CD4-positive, CD25-positive, alpha-beta regulatory T cell (primary cell): ENCODE measurements at places on chromosomes 7 and 10.
A peak's percentile ranks its signal among the peaks of the same experiment; 100 is the strongest.

DNA sequence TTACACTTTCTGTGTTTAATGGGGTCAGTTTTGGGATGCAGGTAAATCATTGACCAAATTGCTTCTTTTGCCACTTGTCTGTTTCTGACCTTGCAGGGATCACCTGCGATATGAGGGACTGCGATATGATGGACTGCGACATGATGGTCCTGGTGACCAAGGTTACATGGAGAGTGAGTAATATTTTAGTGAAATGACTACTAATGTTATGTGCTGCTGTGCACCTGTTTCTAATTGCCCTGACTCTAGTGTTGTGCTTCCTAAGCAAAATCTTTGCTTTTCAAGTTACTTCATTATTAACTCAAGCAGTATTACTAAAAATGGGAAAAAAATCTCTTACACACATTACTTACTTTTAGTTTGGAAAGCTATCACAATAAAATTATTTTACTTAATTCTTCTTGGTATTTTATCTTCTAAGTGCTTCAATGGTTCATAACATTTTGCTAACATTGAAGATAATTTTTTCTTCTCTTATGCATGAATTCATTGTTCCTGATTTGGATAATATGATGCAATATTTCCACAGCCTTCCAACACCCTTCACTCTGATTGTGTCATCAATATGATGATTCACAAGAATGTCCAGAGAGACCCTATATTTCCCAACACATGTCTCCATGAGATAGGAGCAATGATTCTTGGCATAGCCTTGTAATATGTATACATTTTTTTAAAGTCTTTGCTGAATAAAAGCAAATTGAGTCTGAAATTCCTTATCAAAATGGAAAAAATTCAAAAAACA lies 306.2 kb upstream of the AKR1E2 start:
- H3K4me3 ChIP-seq: no peak overlapping the region
- no peak overlapping the region for H3K27ac ChIP-seq
- H3K27me3 ChIP-seq: peaks cover 8% of the 10 kb centered on the region
- no peaks in the 10 kb centered on the region for H3K36me3 ChIP-seq
- no peak for DNase-seq
- no peaks in the 10 kb centered on the region for H3K4me1 ChIP-seq

GRCh38 chr7:156419782-156420181 lies 220.8 kb upstream of the RNF32 start:
- no peak overlapping the region for H3K4me3 ChIP-seq
- H3K27ac ChIP-seq: no peak overlapping the region
- no peaks in the 10 kb centered on the region for H3K4me1 ChIP-seq
- peaks cover under 1% of the 10 kb centered on the region for H3K27me3 ChIP-seq
- DNase-seq: no peak

DNA sequence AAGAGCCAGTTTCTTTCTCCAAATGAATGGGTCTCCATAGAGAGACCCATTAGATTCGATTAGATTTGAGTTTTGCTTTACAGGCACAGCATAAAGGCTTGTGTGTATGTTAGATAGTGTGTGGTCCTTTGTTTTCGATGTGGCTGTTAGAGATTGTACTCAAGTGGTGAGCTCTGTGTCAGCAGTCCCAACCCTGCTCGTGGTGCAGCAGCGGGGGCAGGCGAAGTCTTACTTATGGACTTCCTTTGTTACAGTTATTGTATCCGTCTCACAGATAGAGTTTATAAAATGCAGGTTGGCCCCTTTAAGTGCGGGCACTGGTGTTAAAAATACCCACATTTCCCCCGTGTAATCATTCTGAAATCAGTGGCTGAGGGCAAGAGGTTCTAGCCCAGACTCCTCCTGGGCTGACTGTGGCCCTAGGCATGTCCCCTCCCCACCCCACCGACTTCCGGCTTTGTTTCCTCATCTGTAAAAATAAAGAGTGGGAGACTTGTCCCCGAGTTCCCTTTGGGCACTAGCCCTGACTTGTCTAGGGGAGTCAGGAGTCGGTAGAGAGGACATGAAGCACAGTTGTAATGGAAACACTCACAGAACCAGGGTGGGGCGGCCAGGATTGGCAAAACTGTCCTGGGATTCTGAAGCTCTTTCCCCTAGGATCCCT lies 28.6 kb downstream of the MTURN start:
- peak overlapping the region; percentile 67 for H3K4me3 ChIP-seq
- H3K27me3 ChIP-seq: no peaks in the 10 kb centered on the region
- peaks cover 16% of the 10 kb centered on the region for H3K4me1 ChIP-seq

DNA sequence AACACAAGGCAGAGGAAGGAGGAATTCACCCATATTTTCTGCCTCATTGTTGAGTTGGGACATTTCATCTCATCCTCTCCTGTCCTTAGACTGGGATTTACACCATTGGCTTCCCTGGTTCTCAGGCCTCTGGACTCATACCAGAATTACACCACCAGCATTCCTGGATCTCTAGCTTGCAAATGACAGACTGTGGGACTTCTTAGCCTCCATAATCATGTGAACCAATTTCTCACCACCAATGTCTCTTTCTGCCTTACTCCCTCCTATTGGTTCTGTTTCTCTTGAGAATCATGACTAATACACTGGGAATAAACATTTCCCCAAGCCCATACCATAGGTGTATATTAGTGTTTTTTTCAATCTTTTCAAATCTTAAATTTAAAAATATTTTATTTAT lies 2.9 kb upstream of the ZNF33A start:
- H3K27ac ChIP-seq: no peak overlapping the region
- H3K4me3 ChIP-seq: no peak overlapping the region
- H3K36me3 ChIP-seq: peaks cover 4% of the 10 kb centered on the region
- H3K27me3 ChIP-seq: no peaks in the 10 kb centered on the region

GRCh38 chr7:22364900-22365299 lies 7.9 kb upstream of the RAPGEF5 start:
- no peak overlapping the region for H3K27ac ChIP-seq
- H3K4me3 ChIP-seq: no peak overlapping the region
- H3K4me1 ChIP-seq: no peaks in the 10 kb centered on the region
- H3K36me3 ChIP-seq: no peaks in the 10 kb centered on the region

GRCh38 chr7:129769866-129770808 lies 158.6 kb downstream of the NRF1 start:
- H3K36me3 ChIP-seq: no peaks in the 10 kb centered on the region
- H3K27me3 ChIP-seq: no peaks in the 10 kb centered on the region
- no peak for DNase-seq

DNA sequence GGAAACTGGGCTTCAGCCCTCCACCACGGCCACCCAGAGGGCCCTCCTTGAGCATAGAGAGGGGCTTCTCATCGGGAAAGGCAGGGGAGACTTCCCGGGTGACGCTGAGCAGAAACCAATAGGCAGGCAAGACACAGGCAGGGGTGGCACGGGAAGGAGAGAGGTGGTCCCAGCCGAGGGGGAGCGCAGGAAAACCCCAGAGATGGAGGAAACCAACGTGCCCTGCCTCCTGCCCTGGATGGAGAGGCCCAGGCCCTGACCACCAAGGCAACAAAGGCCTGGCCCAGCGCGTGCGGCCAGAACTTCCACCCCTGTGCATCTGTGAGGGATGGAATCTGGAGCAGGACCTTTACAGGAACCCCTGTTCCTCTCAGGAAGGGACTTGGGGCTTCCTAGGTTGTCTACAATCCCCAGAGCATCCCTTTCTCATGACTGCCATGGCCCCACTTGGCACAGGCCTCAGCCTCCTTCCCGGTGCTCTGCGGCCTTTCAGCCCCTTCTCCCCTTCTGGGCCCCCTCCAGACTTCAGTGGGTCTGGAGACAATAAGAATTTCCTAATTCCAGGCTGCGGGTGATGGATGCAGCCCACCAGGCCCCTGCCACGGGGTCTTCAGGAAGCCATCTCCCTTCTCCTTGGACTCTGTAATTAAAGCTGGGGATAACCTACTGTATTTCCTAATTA lies 137.0 kb upstream of the RET start:
- no peak overlapping the region for H3K27ac ChIP-seq
- no peak for DNase-seq
- H3K4me3 ChIP-seq: no peak overlapping the region
- no peaks in the 10 kb centered on the region for H3K36me3 ChIP-seq
